ENCODE measurements at places on chromosomes 7 and 10.
A peak's percentile ranks its signal among the peaks of the same experiment; 100 is the strongest.

- DNase-seq, result no peak
Measured at GRCh38 chr10:54758791-54759190, 42.2 kb downstream of the PCDH15 start.

DNA sequence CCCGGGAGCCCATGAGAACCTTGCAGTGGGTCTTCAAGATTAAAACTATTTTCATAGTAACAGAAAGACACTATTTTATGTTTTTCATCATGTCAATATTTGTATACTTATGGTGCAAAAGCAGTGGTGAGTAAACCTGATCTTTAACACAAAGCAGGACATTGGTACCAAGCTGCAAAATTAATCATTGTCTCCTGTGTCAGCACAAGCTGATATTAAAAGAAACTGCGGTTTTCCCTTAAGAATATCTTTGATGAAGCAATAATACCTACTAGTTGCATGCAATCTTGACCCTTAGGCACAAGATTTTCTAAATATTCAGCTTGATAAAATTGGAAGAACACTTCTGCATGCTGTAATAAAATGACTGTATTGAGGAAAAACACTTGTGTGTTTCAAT, 121.7 kb downstream of the MDFIC start:
- no peak for DNase-seq

- no peak for DNase-seq
Measured at GRCh38 chr10:109889867-109890266, 33.4 kb downstream of the XPNPEP1 start.

DNA sequence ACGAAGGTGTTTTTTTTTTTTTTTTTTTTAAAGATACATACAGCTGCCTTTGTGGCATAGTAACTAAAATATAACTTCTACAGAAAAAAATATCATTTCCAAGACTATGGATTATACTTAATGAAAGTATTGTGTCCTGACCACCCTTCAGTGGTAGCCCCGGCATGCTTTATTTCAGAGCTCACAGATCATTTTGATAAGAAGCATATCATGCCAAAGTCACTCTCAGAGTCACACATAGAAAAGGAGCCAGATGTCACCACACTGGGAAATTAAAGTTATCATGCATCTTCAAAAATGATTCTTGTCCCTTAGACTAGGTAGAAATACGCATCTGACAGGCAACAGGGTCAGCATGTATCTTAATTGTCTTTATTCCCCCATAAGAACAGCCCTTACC, 3.0 kb downstream of the ADARB2 start:
- no peak for DNase-seq

GRCh38 chr7:107715531-107715930, 28.4 kb upstream of the CBLL1 start:
- DNase-seq, result no peak

DNA sequence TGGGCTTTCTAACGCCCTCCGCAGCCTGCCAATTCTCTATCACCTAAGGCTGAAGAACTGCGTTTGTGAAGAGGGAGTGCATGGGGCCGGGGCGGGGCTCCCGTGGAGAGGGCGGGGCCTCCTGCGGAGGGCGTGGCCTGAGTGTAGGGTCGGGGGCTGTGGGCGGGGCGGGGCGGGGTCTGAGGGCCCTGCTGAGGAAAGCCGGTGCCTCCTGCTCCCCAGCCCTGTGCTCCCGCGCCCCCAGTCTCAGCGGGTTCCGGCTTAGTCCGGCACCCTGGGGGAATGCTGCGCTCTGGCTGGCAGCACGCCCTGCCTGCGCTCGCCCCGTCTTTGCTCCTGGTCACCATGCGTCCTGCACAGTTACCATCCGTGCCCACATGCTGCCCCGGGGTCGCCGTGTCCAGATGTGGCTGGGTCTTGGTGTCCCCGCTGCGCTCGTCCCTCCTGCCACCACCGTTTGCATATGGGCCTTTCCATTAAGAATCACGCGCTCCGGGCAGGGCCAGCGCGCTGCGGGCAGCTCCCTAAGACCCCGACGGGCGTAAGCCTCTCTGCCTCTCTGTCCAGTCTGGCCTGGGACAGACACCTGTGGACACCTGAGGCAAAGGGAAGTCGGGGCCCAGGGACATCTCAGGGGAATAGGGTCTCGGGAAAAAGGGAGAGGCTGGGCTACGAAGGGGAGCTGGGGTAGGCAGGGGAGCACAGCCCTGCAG, 144.0 kb upstream of the RET start:
- DNase-seq, result no peak

DNA sequence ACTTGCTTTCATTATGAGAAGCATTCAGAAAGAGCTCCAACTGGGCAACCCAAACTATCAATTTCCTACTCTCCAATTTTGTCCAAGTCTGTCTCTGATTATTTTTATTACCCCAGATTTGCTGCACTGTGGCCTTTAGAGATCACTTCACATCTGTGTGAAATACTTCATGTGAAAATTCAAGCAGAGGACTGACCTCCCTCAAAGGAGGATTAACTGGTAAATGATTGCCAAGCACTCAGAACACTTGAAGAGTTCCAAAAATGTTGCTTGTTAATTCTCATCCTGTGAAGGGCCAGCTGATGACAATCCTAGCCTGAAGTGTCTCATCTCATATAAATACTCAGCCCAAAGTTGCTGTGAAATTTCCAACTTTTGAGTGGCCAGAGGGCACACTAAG, 182.8 kb upstream of the DGKB start:
- no peak for DNase-seq

- no peak for DNase-seq
Measured at GRCh38 chr7:44142028-44142427, 896 bp upstream of the MYL7 start.

- DNase-seq, result peak; percentile 49
Measured at GRCh38 chr7:76234931-76235441, 33.3 kb downstream of the SRRM3 start.

DNA sequence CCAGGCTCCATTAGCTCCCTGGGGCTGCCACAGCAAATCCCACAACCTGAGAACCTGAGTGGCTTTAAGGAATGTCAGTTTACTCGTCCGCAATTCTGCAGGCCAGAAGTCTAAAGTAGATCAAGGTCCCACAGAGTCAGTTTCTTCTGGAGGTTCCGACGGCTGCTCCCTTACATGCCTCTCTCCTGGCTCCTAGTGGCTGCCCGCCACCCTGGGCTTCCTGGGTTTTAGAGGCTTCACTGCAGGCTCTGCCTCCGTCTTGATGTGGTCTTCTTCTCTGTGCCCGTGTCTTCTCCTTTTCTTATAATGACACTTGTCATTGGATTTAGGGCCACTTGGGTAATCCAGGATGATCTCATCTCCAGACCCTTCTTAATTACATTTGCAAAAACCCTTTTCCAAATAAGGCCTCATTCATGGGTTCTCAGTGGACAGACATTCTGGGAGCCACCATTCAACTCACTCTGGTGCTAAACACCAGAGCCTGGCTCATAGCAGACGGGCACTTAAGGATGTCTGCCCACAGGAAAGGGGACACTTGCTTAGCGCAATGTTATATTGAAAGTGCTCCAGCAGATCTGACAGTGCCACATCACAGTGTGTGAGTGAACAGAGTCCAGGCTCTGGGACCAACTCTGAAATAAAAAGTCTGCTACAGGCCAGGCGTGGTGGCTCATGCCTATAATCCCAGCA, 77.6 kb downstream of the VWC2 start:
- no peak for DNase-seq

GRCh38 chr10:70146489-70147258, at the start of gene TYSND1:
Gene TYSND1 (minus strand): TSS chr10:70146700. CDS start chr10:70146586, 114 bp downstream.
- peak; percentile 93 for DNase-seq

GRCh38 chr7:27617651-27618381, 44.9 kb downstream of the HIBADH start:
- DNase-seq, result no peak

GRCh38 chr7:1263391-1263951, 30.8 kb downstream of the UNCX start:
- no peak for DNase-seq

DNA sequence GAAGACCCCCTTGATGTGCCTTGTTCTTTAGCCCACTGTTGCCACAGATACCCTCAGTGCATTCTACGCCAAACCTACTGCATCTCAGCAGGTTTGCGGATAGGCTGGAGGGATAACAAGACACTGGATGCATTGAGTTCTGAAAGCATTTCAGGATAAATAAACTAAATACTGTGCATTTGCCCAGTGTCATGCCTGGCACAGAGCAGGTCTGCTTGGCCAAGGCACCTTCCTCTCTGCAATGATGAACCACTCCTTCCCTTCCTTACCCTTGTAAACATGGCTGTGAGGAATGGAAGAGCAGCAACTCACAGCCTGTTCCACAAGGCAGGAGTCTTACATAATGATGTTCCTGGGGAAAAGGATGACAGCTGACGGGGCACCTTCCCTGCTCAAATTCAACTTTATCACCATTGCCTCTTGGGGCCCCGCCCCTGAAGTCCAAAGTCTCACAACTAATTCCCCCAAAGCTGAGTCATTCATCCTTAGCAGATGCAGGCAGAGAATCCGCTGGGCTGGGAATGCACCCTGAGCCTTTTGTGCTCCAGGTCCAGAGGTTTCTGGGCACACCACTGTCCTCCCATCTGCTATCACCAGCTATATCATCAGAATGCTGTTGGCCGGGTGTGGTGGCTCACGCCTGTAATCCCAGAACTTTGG, 11.6 kb downstream of the DDX56 start:
- peak; percentile 51 for DNase-seq

- no peak for DNase-seq
Measured at GRCh38 chr10:5559642-5560141, 34.9 kb downstream of the CALML3 start.

DNA sequence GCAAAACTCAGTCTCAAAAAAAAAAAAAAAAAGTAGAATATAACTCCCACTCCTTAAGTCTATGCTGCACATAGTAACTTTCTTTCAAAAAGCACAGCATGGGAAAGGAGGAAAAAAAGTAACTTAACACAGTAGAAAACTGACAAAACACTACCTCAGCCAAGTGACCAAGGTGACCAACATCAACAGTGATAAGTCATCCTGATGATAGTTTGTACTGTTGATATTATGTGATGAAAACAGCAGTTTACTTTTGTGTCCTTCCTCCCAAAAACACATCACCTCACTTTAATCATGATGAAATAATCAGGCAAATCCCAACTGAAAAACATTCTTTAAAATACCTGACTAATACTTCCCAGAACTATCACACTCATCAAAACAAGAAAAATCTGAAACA, 29.3 kb upstream of the MAT1A start:
- DNase-seq, result no peak

GRCh38 chr7:149853157-149853556, 15.0 kb downstream of the ZNF862 start:
- no peak for DNase-seq

- no peak for DNase-seq
Measured at GRCh38 chr7:138077809-138078208, 1.6 kb downstream of the AKR1D1 start.

DNA sequence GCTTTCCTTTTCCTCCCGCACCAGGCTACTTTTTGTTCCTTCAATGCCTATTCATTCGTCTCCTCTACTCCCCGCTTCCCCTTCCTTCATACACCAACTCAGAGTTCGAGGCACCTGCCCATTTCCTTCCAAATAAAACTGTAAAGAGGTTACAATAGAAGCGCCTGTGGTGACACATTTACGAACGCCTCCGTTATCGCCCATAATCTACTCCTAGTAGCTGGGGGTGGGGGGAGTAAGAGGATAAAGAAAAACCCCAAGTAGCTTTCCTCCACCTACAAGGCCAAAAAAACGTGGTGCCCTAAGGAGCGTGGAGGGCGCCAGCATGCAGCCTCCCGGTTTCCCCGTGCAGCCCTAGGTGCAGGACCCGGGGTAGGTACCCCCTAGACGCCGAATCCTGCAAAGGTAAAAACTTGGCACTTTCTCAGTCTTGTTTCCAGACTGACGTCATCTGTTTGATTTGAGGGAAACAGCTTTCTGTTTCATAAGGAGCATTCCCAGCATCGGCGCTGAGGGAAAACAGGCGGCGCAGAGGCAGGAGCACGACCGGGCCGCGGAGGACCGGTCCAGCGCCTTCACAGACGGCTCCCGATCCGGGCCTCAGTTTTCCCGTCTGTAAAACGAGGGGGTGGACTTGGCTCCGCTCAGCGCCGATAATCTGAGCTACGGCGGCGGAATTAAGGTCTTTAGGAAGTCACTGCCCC, 922 bp downstream of the PPA1 start:
- DNase-seq, result peak; percentile 43

DNA sequence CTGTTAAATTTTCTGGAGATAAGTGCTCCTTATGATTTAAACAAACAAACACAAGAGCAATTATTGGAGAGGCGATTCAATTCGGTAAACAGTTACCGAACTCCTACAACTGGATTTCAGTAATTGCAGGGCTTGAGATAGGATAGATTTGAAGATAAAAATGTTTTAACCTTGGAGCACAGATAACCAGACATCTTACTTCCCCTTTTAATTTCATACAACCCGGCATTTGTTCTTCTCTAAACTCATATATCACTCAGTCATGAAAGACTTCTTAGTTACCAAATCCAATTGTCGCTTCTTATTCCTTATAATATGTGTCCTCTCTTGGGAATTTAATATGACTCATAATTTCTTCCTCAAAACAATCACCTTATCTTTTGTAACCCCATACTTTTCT, 235.9 kb upstream of the CSTF2T start:
- no peak for DNase-seq

- no peak for DNase-seq
Measured at GRCh38 chr7:104362756-104363155, 34.4 kb downstream of the LHFPL3 start.

GRCh38 chr10:79995979-79996634, 47.2 kb upstream of the SFTPD start:
- no peak for DNase-seq

DNA sequence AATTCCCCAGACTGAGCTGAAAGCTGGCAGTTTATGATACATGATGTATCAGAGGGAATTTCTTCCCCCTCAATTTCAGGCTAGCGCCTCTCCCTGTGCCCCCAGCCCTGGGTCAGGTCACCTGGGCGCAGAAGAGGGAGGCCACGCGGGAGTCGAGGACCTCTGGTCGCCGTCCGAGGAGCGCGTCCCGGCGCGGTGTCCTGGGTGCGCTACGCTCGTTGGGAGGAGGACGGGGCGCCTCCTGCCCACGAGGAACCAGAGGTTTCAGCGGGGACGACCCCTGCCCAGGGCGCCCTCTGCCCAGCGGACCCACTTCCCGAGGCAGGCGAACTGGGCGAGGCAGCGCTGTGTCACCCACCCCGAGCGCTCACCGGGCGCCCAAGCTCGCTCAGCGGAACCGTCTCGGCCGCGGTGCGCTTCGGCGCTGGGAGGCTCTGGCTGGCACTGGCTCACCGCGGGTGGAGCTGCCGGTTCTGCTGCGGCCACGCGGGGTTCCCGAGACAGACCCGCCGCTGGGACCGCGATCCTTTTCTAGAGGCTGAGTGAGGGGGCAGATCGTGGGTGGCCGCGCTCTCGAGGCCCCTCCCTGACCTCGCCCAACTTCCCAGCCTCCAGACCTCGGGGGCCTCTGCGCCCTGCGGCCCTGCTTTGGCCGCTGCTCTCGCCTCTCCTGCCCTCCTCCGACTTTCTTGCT, at the start of gene FAM237B:
FAM237B (minus strand) TSS at position 504 of the 694 bp plus-strand sequence. CDS start 1,556 bp downstream, outside the sequence.
- DNase-seq, result no peak

Measured in hematopoietic multipotent progenitor cell treated with erythropoietin and hydrocortisone succinate and interleukin-3 and kit ligand, for 17 days (in vitro differentiated cells).